Esophagus squamous epithelium (tissue), 5 donors: ENCODE measurements at places on chromosomes 4 and X.

- DNase-seq, result no peak
These were observed 2.6 kb upstream of the SPINK2 start for GRCh38 chr4:56823933-56824600.

DNA sequence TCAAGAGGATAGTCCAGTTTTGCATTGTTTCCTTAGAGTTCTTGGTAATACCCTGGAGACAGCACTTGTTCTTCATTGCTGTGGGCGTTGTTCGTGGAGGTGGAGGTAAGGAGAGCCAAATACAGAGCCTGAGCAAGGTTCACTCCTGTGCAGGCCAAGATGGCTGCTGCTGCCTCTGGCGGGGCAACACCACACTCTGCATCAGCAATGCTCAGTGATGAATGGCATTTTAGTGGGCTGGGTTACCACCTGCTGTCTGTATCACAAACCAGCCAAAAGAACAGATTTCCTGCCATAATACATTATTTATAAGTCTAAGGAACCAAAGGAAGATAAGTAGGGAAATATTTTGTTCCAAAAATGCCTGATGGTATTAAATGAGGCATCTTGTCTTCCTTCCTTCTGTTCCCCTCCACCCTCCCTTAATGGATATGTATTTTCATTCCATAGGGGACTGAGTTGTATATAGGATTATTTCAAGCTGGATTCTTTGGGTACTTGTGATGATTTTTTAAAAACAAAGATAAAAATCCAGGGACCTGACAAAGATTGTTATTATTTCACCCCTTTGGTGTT, 61.6 kb upstream of the LIMCH1 start:
- DNase-seq, result no peak

GRCh38 chr4:45648846-45649245, 475.0 kb downstream of the GABRG1 start:
- no peak for DNase-seq

GRCh38 chr4:84915396-84915780, 51.1 kb downstream of the WDFY3 start:
- DNase-seq, result no peak

GRCh38 chr4:77773101-77773500, 46.1 kb downstream of the CNOT6L start:
- no peak for DNase-seq

DNA sequence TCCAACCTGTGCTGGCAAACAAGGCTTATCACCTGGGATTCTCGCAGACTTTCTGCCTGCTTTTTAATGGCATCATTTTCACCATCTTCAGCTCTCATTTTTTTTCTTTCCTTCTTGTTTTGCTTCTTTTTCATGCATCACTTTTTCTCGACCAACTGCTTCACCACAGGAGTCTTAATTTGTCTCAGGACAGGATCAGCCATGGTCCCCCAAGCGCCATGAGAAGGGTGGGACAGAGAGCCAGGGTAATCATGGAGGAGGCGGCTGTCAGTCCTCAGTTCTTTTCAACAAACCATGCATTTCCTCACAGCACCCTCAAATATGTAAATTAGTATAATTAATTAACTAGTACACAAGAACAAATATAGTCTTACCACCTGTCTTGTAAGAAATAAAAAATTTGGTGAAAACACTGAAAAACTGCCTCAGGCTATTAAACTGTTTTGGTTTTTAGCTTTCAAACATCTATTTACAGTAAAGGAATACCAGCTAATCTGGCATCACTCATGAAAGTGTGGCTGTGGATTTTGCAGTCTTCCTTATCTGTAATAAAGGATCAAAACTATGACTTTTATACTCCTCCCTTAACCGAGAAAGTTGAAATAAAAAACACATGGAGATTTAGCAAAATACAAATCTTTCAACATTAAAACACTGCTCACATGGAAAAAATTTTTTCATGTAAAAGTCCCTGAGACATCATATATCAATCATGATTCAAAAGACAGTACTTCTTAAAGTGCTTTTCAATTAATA, 19.1 kb downstream of the EIF4E start:
- no peak for DNase-seq

- DNase-seq, result no peak
These were observed 45.3 kb upstream of the HELT start for GRCh38 chr4:184972991-184973390.

DNA sequence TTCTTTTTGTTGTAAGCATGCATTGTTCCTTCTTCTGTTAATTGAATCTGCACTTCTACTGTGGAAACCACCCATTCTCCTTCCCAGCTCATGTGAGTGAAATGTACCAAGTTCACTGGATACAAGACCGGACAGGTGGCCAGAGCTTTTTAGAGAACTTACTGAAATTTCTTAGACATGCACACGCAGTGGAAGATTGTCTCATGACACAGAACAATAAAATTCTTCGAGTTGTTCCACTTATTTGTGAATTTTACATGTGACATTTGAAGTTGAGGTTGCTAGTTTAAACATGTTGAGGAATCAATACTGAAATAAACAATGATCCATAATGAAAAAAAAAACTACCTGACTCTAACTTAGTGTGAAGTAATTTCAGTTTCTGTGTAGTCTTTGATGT, 568.0 kb downstream of the TECRL start:
- DNase-seq, result no peak

GRCh38 chr4:139774759-139775487, 109.3 kb downstream of the MGST2 start:
- DNase-seq, result no peak

GRCh38 chr4:152696764-152697261, 17.0 kb upstream of the TMEM154 start:
- peak; percentile 2 for DNase-seq

DNA sequence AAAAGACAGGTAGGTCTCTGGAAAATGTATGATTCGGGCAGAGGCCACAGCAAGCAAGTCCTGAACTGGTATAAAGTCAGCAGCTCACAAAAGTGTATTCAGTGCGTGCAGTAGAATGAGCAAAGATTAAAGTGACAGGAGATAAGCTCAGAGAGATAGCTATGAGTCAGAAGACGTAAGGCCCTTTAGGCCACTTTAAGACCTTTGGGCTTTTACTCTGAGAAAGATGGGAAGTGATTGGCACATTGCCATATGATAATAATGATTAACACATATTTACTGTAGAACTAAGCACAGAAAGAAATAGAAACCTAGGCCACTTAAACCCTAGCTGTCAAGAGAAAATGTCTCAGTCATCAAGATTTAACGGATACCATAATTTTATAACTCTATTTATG, 51.7 kb downstream of the TBCK start:
- DNase-seq, result no peak

DNA sequence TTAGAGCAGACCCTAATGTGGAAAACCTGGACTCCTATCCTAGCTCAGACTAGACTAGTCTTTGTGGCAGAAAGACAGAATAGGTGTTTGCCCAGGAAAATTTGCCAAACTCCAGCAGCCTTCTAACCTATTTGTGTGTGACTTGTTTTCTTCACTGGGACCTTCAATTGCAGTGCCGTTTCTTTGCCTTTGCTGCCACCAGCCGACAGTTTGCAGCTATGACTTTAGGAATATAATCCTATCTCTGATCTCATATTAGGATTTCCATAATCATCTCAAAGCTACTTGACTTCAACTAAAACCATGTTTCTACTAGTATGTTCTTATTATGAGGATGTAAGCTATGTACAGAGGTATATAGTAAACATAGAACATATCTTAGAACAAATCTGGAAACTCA, 60.2 kb upstream of the PGAM4 start:
- DNase-seq, result no peak

- DNase-seq, result no peak
These were observed 6.7 kb upstream of the IRAK1 start for GRCh38 chrX:154026136-154027021.

DNA sequence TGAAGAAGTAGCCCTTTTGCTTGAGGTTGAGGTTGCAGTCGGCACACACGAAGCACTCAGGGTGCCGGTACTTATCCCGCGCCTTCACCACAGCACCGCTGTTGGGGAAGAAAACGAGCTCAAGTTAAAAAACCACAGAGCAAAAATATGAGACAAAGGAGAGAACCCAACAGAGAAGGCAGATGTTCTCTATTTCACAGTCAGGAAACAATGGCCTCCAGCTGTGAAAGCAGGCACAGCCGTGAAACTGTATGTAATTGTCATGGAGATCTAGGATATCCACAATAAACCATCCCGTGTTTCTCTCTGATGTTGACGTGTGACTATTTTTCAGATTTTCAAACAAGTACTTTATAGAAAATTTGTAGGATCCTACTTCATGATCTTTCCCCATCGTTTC, 30.9 kb upstream of the CCDC110 start:
- DNase-seq, result no peak

GRCh38 chrX:123408821-123409737, 225.0 kb downstream of the GRIA3 start:
- DNase-seq, result no peak

DNA sequence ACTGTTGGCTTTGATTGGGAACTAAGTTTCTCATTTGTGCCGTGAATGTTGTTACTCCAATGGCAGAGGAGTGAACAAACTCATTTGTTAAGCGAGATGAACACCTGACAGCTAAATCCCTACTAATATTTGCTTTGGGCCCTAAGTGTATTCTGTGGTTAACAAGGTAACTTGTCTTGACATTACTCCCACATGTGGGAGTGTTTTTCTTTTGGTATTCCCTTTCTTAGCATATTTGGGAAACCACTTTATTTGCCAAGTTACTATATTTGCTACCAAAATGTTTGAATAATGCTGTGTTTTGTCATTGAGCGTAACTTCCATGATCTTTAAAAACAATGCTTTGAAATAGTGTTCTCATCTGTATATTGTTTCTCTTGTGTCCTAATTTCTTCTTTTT, 82.5 kb downstream of the ARHGAP10 start:
- DNase-seq, result no peak

DNA sequence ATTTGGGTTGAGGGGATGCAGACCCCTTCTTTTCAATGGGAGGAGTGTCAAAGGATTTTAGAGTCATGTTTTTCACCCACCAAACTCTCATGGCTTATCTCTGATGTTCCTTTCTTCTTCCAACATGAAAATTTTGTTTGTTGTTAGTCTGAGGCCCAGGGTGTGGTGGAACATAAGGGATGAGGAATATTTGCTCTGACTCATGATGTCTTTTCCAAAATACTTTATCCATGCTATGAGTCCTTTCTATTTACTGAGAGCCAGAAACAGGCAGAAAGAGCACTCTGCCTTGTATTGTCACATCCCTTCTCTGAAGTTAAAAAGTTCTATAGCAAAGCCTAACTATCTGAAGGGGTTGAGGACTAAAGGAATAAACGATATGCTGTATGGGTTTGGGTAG, 61.6 kb upstream of the GYPA start:
- DNase-seq, result no peak

DNA sequence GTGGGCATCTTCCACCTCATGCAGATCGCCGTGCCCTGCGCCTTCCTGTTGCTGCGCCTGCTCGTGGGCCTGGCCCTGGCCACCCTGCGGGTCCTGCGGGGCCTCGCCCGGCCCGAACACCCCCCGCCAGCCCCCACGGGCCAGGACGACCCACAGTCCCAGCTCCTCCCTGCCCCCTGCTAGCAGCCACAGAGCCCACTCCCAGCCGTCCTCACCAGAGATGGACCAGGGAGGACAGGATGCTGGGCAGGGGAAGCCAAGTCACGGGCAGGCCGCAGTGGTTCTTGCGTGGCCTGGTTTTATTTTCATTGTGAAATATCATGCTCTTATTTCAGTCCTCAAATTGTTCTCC, 15.1 kb downstream of the DGKQ start:
- no peak for DNase-seq

- DNase-seq, result no peak
These were observed 91.0 kb upstream of the MTM1 start for GRCh38 chrX:150477371-150477770.

DNA sequence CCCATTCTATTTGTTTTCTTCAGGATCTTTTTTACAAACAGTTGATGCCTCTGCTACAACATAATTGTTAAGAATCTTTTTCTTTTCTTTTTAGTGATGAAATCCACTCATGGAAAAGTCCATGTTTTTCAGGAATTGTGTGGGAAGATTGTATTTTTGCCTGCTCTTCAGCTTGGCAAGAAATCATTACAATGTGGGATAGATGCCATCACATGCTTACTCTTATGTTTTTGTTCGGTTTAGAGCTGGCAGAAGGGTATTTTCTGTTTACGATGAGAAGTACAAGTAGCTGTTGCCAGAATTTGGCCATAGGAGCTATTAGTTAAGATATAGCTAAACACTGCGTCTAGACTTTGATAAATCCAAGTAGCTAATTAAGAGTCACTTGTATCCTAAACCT, 2585.3 kb downstream of the ARAP2 start:
- DNase-seq, result no peak

DNA sequence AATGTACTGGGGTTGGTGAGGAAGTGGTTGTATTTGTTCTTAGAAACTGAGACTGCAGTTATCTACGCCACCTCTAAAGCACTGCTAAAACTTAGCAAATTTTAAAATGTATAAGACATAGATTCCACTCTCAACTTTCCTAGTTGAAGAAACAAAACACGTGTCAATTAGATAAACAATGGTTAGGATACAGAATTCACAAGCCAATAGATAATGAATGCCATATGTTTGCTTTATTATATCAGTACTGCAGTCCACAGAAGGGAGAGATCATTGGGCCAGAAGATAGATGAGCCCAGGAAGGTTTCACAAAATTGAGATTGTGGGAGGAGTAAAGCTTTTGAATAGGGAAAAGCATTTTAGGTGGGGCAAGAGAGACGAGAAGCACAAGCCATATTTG, 14.3 kb downstream of the TMEM33 start:
- DNase-seq, result no peak

GRCh38 chrX:134634691-134635090, 23.6 kb downstream of the PLAC1 start:
- DNase-seq, result no peak

- DNase-seq, result no peak
These were observed 224.8 kb downstream of the STIM2 start for GRCh38 chr4:27085396-27085795.

DNA sequence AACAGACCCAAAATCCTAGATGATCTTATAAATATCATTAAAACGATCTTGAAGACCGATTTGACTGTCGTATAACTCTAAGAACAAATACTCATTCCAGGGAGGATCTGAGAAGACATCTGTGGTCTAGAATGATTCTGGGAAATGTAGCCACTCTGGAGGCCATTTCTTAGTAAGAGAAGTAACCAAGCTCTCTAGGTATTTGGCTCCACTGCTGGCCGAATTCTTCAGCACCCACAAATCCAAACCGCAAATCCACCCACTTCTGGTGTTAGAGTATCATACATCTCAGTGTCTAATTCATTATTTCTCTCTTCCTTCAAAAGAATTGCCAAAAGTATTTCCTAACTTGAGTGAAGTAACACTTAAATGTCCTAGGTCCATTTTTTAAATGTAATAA, 23.9 kb downstream of the KLHL5 start:
- DNase-seq, result no peak

- no peak for DNase-seq
These were observed 92.4 kb upstream of the SORBS2 start for GRCh38 chr4:185904381-185904780.

- no peak for DNase-seq
These were observed 67.7 kb upstream of the H2AZ1 start for GRCh38 chr4:100017637-100018310.

- no peak for DNase-seq
These were observed 135.0 kb downstream of the RBM46 start for GRCh38 chr4:154916068-154916467.

DNA sequence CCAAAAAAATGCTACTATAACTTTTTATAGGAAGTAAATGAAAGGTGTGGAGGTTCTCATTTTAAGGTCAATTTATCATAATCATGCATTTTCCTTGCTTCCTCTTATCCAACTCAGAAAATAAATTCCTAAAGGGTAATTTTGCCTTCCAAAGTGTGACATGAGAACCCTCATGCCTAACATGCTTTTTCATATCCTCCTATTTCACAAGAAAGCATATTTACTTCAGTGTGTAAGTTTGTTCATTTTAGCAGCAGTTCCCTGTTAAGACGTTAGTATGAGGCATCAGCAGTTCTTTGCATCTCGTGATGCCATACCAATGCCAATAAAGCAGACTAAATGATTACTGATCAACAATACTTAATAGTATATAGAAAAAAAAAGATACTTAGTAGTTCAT, 18.4 kb downstream of the WDFY3 start:
- no peak for DNase-seq
